ENCODE measurements at places on chromosomes 5 and 9.

GRCh38 chr9:108586471-108587139 lies 269.2 kb downstream of the ACTL7B start:
- H3K4me1 ChIP-seq = no peaks in the 10 kb centered on the region
- H3K27me3 ChIP-seq = no peaks in the 10 kb centered on the region
- no peak overlapping the region for H3K4me3 ChIP-seq
- no peak overlapping the region for H3K27ac ChIP-seq
- no peaks in the 10 kb centered on the region for H3K36me3 ChIP-seq
- no peak for DNase-seq

GRCh38 chr5:57157131-57157530 lies 16.7 kb upstream of the GPBP1 start:
- no peaks in the 10 kb centered on the region for H3K27me3 ChIP-seq
- H3K27ac ChIP-seq = no peak overlapping the region
- H3K36me3 ChIP-seq = no peaks in the 10 kb centered on the region
- no peaks in the 10 kb centered on the region for H3K4me1 ChIP-seq
- no peak for DNase-seq
- no peak overlapping the region for H3K4me3 ChIP-seq

GRCh38 chr5:1029282-1029944 lies 20.8 kb downstream of the NKD2 start:
- H3K36me3 ChIP-seq = no peaks in the 10 kb centered on the region
- H3K4me3 ChIP-seq = no peak overlapping the region
- H3K4me1 ChIP-seq = peaks cover 3% of the 10 kb centered on the region
- DNase-seq = no peak
- H3K27ac ChIP-seq = no peak overlapping the region

DNA sequence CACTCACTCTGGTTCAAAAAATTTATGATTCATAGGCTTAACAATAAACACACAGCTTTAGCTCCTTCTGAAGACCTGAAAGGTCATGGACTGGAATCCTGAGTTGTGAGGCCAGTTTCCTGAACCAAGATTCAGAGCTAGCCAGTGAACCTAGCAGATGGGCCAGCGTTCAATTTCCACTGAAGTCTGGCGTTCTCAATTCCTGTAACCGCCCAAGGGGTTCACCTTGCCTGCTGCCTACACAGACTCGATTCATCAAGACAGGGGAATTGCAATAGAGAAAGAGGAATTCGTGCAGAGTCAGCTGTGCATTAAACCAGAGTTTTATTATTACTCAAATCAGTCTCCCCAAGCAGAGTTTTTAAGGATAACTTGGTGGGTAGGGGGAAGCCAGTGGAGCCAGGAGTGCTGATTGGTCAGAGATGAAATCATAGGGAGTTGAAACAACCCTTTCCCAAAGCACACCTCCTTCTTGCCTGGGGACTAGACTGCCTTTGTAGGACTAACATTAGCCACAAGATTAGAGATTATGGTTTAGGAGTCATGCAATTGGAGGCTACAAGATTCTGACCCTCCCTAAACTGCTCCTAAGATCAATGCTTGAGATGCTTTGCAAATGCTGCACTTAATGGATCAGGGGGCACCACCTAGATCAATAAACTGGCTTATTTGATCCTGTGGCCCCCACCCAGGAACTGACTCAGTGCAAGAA lies 117.5 kb upstream of the SHB start:
- no peaks in the 10 kb centered on the region for H3K27me3 ChIP-seq
- no peaks in the 10 kb centered on the region for H3K4me1 ChIP-seq
- no peak for DNase-seq
- H3K27ac ChIP-seq = no peak overlapping the region
- H3K4me3 ChIP-seq = no peak overlapping the region
- H3K36me3 ChIP-seq = no peaks in the 10 kb centered on the region

DNA sequence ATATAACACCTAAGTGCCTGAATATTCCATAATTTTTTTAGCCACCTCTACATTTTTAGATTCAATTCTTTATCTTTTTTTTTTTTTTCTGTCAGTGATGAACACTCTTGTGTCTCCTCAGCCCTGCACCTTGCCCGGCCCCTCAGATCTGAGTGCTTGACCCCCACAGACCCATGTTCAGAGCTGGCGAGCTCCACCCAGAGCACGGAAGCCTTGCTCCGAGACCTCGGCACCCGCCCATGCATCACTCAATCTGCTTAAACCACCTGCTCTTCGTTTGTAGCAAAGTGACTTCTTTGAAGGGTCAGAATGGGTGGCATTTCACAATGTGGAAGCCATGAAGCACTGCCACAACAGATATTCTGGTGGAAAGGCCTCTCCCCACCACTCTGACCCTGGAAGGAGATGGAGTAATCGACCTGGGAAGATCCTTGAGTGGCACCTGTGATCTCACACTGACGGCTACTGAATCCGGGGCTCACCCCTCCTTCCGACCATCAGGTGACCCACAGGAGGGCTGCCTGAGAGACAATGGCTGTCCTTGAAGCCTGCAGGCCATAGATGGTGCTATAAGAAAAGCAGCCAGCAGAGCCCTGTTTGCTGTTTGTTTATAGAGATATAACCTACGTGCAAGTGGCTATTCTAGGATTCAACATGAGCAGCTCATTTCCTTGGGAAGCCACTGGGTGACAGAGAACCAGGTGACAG lies 261.1 kb upstream of the IRX4 start:
- H3K4me3 ChIP-seq = no peak overlapping the region
- H3K27ac ChIP-seq = no peak overlapping the region
- DNase-seq = no peak
- no peaks in the 10 kb centered on the region for H3K36me3 ChIP-seq

- H3K4me3 ChIP-seq = peak overlapping the region; percentile 84
- no peak for DNase-seq
- H3K36me3 ChIP-seq = peaks cover 2% of the 10 kb centered on the region
- peak overlapping the region; percentile 94 for H3K27ac ChIP-seq
- no peaks in the 10 kb centered on the region for H3K27me3 ChIP-seq
Measured at GRCh38 chr5:77087484-77088261, 588 bp upstream of the ZBED3 start.

DNA sequence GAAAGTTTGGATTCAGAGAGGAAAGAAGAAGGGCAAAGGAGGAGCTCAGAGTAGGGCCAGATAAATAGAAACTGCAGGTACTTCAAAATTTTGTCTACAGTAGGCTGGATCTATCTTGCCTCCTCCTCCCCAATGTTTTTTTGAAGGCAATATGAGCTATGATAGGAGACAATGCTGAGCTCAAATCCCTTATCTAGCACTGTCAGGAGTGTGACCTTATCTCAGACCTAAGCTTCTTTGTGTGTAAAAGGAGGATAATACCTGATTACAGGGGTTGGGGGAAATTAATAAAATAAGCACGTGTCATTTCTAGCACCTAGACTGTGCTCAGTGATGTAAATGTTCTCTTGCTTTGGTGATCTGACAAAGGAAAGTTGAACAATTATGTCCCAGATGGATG lies 137.8 kb upstream of the CD180 start:
- H3K27ac ChIP-seq = no peak overlapping the region
- H3K36me3 ChIP-seq = no peaks in the 10 kb centered on the region
- H3K27me3 ChIP-seq = no peaks in the 10 kb centered on the region
- no peak for DNase-seq
- H3K4me1 ChIP-seq = no peaks in the 10 kb centered on the region
- no peak overlapping the region for H3K4me3 ChIP-seq

- no peak for DNase-seq
- no peak overlapping the region for H3K4me3 ChIP-seq
- peaks cover 2% of the 10 kb centered on the region for H3K4me1 ChIP-seq
- H3K27ac ChIP-seq = no peak overlapping the region
- no peaks in the 10 kb centered on the region for H3K36me3 ChIP-seq
Measured at GRCh38 chr5:132098621-132099020, 25.0 kb downstream of the CSF2 start.

GRCh38 chr5:32498484-32498883 lies 53.9 kb upstream of the ZFR start:
- H3K36me3 ChIP-seq = no peaks in the 10 kb centered on the region
- H3K4me1 ChIP-seq = no peaks in the 10 kb centered on the region
- H3K27ac ChIP-seq = no peak overlapping the region
- peaks cover 4% of the 10 kb centered on the region for H3K27me3 ChIP-seq
- no peak for DNase-seq

- H3K27ac ChIP-seq = no peak overlapping the region
- no peaks in the 10 kb centered on the region for H3K27me3 ChIP-seq
- no peak for DNase-seq
Measured at GRCh38 chr5:123856766-123857165, 344.8 kb downstream of the CSNK1G3 start.

DNA sequence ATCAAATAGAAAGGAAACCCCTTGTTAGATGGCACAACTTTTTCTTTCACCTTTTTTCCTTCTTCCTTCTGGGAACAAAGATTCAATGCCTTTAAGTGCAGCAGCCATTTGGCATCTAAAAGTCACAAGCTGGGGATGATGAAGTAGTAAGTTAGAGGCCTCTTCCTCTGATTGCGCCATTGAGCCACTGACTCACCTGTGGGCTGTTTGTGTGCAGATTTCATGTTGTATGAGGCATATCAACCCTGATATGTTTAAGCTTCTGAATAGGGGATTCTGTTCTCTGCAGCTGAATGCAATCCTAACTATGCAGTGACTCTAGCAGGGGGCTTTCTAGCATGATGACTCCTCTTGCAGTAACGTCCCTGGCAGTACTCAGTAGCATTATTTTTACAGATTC lies 599.9 kb downstream of the CSNK1G3 start:
- no peaks in the 10 kb centered on the region for H3K36me3 ChIP-seq
- DNase-seq = no peak
- H3K4me3 ChIP-seq = no peak overlapping the region
- H3K27ac ChIP-seq = no peak overlapping the region

DNA sequence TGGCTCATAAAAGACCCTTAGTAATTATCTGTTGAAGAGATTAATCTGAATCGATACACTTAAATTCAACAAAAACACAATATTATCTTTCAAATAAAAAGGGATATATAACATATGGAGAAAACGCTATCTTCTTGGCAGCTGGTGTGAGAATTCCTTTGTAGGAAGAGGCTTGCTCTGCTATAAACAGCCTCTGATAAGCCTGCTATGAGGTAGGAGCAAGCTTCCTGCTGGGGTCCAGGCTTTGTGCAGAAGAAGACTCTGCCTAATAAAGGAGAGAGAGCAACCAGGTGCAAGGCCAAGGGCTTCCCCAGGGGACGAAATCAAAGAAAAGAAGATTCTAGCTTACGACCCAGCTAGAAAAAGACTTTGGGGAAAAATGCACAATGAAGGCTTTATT lies 43.3 kb upstream of the SSBP2 start:
- H3K4me3 ChIP-seq = no peak overlapping the region
- DNase-seq = no peak
- H3K27me3 ChIP-seq = no peaks in the 10 kb centered on the region
- no peaks in the 10 kb centered on the region for H3K36me3 ChIP-seq

DNA sequence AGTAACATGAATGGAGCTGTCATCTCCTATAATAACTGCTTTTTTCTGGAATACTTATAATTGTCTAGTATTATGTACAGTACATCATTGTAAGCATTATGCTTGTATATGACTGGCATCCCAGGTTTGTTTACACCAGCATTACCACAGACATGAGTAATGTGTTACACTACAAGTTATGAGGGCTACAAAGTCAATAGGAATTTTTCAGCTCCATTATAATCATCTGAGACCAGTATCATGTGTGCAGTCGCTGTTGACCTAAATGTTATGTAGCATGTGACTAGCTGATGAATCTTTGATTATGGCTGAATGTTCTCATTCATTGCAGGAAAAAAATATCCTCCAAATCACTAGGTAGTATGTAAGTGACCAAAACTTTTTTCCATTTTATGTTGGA lies 2.2 kb downstream of the ZCCHC9 start:
- peak; percentile 93 for DNase-seq
- H3K36me3 ChIP-seq = peaks cover 10% of the 10 kb centered on the region
- H3K4me3 ChIP-seq = no peak overlapping the region
- H3K27me3 ChIP-seq = no peaks in the 10 kb centered on the region
- H3K4me1 ChIP-seq = peaks cover 26% of the 10 kb centered on the region

DNA sequence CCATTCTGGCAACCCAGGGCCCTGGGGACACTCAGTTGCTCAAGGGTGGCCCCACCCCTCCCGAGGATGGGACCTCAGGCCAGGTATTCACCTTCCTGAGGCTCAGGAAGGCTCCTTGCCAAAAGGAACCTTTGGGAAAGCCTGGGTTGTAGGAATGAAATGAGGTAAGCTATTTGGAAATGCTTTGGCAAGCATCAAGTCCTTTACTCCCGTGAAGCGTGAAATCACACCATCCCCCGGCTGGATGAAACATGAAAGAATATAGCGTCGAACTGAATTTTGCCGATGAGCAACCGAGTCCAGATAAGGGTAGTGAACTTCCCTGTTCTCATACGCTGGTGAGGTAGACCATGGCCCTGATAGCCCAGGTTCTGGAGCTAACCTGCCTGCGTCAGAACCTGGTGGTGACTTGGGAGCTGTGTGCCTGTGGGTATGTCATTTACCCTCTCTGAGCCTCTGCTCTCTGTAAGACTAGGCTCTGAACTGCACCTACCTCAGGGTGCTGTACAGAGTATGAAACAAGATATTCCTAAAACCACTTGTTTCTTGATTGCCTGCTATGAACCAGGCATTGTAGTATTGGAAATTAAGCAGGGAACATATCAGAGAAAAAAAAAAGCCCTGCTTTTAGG lies 105.3 kb upstream of the BOD1 start:
- no peak for DNase-seq
- H3K36me3 ChIP-seq = no peaks in the 10 kb centered on the region
- H3K4me1 ChIP-seq = no peaks in the 10 kb centered on the region
- H3K4me3 ChIP-seq = no peak overlapping the region
- no peak overlapping the region for H3K27ac ChIP-seq

GRCh38 chr9:135648494-135649410 lies 9.4 kb upstream of the GLT6D1 start:
- H3K36me3 ChIP-seq = no peaks in the 10 kb centered on the region
- H3K27ac ChIP-seq = no peak overlapping the region
- DNase-seq = no peak

GRCh38 chr5:43042626-43043399 lies 2.7 kb upstream of the ANXA2R start:
- 0 out of 2 replicates have a peak, but pooled peaks cover 2% of the 10 kb centered on the region for H3K36me3 ChIP-seq
- peaks cover 19% of the 10 kb centered on the region for H3K4me1 ChIP-seq
- DNase-seq = peak; percentile 75
- H3K27me3 ChIP-seq = no peaks in the 10 kb centered on the region
- H3K4me3 ChIP-seq = peak overlapping the region; percentile 58

DNA sequence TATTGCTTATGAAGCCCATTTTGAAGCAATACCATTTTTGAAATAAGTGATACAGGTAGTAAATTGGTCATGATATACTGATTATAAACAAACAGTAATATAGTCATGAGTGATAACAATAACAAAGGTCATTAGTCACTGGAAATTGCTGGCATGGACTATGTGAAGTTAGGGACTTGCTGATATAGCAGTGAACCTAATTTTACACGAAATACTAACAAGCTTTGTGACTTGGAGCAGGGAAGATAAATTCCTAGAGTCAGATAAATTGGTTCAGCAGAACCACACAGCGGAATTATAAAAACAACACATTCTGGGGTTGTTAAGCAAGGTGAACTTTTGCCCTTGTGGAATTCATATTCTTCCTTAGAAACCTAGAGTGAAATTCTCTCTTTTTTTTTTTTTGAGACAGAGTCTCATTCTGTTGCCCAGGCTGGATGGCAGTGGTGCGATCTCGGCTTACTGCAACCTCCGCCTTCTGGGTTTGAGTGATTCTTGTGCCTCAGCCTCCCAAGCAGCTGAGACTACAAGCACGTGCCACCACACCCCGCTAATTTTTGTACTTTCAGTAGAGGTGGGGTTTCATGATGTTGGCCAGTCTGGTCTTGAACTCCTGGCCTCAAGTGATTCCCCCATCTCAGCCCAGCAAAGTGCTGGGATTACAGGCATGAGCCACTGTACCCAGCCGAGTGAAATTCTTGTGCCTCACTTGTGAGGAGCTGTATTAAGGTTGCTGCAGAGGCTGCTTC lies 6.0 kb downstream of the UGCG start:
- H3K4me1 ChIP-seq = peaks cover 54% of the 10 kb centered on the region
- H3K4me3 ChIP-seq = peak overlapping the region; percentile 91
- no peak for DNase-seq
- peak overlapping the region; percentile 91 for H3K27ac ChIP-seq

Data from Panc1 (cell line).